ENCODE measurements at places on chromosomes 7 and 10. TPM values are rescaled to one million over a fixed set of nuclear protein-coding genes. Genes with fewer than 3 reads are reported as not detected.

TWIST1 gene
- total RNA-seq = 30.5 TPM

CAV2 gene
- 186 TPM for total RNA-seq

KIAA1217 gene
- total RNA-seq = 2.7 TPM

CDC14C gene
- not detected for total RNA-seq

SFRP4 gene
- 95.2 TPM for total RNA-seq

LEP gene
- 0.17 TPM for total RNA-seq

TMUB1 gene
- total RNA-seq = 26.2 TPM

SLC29A4 gene
- total RNA-seq = 6.5 TPM

HABP2 gene
- not detected for total RNA-seq

WDR86 gene
- 0.26 TPM for total RNA-seq

POLR2J2 gene
- total RNA-seq = 3.7 TPM

C7orf57 gene
- not detected for total RNA-seq

NODAL gene
- not detected for total RNA-seq

TMEM254 gene
- 8.7 TPM for total RNA-seq

PDE6C gene
- total RNA-seq = not detected

ADAM12 gene
- 120 TPM for total RNA-seq

ANKRD7 gene
- total RNA-seq = 0.20 TPM

CYP2E1 gene
- total RNA-seq = 0.86 TPM

ZPBP gene
- not detected for total RNA-seq

SYNPO2L gene
- not detected for total RNA-seq

GIMAP1 gene
- total RNA-seq = 0.03 TPM

DMBT1 gene
- total RNA-seq = 0.13 TPM

LOXL4 gene
- 138 TPM for total RNA-seq

NUTM2E gene
- total RNA-seq = not detected

SPDYE2 gene
- total RNA-seq = not detected

NPC1L1 gene
- total RNA-seq = 0.07 TPM

ARMC3 gene
- total RNA-seq = not detected

PNLIPRP2 gene
- total RNA-seq = not detected

TAC1 gene
- total RNA-seq = not detected

SFR1 gene
- total RNA-seq = 5.5 TPM

SEMA3C gene
- total RNA-seq = 311 TPM

LBX1 gene
- total RNA-seq = not detected

AKR1B15 gene
- total RNA-seq = 0.07 TPM
